ENCODE measurements at places on chromosomes 2 and 18.

GRCh38 chr2:70094978-70095719, 7.9 kb downstream of the PCBP1 start:
- peak; percentile 81 for DNase-seq

DNA sequence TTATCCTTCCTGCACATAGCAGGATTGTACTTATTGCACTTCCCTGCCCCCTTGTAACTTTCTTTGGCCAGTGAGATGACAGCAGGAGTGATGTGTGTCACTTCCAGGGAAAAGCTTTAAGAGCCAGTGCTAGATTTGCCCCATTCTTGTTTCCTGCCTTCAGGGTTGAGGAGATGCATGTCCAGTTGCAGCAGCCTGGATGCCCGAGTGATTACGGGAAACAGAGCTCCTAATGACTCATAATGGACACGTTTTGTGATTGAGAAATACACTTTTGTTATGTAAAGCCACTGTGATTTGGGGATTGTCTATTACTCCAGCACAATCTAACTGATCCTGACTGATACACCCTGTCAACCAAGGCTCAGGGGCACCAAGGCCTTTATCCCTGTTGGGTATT, 5.0 kb upstream of the TET3 start:
- DNase-seq, result no peak

GRCh38 chr2:45401431-45401922, 209.6 kb downstream of the SRBD1 start:
- DNase-seq, result no peak

GRCh38 chr2:96345438-96345837, 9.9 kb downstream of the NCAPH start:
- DNase-seq, result no peak

DNA sequence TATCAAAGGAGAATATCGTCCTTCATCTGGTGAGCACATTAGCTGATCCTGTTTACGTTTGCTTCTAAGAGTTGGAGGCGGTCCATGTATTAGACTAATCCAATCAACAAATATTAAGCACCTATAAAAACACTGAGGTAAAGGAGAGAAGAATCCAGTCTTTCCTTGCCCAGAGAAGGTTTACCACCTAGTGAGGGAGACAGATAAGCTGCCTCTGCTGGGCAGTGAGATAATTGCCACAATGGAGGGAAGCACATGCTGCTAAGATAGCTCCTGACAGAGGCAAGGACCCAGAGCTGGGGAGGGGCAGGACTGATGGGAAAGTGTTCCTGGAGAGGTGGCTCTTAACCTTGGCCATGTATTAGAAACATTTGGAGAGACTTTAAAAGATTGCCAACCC, 36.7 kb upstream of the ST8SIA5 start:
- DNase-seq, result peak; percentile 44

DNA sequence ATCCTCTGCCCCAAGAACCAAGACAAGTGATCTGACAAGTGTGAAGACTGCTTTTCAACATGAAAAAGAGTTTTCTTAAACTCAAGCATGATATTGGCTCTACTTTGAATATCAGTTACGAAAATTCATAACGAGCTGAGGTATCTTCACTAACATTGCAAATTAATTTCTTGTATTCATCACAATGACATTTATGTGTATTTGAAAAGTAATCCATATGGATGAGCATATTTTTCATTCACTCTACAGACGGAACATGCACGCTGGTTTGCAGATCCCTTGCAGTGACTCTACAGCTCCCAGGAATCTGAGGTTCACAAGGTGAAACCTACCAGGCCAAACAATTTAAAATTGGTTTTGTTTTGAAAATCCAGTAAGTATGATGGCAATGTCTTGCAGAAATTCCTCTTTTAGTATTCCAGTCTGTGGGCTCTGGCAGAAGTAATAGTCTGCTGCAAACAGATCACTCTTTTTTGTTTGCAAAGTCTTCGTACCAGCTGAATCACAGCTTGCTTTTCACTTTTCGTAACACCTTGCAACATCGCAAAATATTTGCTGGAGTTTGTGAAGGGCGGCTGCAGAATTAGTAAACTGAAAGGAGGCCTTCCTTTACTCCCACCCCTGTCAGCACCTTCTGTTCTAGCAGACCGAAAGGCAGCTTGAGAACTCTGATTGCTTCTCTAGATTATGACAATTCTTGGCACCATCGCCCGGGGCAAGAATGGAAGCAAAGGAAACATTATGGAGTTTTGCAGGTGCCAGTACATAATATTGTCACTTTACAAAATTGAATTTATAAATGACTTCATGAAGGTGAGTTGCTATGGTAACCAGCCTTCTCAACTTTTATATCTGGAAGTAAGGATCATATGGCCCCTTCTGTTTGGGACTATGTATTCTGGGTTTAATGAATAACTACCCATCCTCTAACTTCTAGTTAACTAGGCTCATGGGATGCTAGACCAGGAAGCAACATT, 168.7 kb downstream of the TMEM247 start:
- peak; percentile 50 for DNase-seq

DNA sequence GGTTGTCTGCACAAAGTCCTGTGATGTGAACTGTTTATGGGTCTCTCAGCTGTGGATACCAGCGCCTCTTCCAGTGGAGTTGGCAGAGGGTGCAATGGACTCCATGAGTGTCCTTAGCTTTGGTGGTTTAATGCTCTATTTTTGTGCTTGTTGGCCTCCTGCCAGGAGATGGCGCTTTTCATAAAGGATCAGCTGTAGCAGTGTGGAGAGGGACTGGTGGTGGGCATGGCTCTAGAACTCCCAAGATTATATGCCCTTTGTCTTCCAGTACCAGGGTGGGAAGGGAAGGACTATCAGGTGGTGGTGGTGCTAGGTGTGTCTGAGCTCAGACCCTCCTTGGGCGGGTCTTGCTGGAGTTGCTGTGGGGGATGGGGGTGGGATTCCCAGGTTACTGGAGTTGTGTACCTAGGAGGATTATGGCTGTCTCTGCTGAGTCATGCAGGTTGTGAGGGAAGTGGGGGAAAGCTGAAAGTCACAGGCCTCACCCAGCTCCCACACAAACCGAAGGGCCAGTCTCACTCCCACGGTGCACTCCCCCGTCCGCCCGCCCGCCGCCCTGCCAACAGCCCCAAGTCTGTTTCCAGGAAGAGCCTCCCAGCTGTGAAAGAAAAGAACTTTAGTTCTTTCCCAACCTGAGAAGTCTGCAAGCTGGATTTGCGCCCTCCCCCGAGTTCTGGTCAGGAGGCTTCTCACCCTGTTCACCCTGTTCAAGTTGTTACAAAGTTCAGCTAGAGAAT, 108.1 kb downstream of the MARCO start:
- peak; percentile 10 for DNase-seq

GRCh38 chr2:62408241-62408677, 97.7 kb downstream of the TMEM17 start:
- DNase-seq, result no peak

DNA sequence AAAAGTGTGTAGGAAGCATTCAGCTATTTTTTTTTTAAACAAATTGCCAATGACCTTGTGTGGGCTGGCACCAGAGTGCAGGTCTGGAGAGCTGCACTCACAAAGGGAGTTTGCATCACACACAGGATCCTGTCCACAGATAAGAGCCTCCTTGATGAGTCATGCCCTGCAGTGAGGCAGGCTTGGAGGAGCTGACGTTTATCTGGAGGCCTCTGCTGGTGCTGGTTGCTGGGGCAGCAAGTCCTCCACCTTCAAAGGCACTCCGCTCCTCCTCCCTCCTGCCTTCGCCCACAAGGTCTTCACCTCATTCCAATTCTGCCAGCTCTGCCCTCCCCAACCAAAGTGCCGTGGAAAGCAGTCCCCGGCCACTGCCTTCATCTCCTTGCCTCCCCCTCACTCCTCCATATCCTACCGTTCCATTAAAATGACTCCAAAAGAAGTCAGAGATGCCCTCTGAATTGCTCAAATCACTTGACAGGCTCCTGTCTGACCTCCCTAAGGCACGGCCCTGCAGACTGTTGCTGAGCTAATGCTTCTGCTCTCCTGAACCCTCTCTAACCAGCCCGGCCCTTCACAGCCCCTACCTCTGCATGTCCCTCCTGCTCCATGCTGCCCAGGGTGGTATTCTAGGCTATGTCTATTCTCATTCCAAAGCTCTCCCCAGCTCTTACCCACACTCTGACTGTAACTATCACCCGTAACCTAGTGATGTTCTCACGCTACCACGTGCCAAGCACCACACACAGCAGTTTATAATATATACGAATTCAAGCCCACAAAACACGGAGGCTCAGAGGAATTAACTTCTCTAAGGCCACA, 30.9 kb downstream of the LONRF2 start:
- DNase-seq, result peak; percentile 100

- DNase-seq, result no peak
Observed at GRCh38 chr2:22485486-22485885, 899.5 kb upstream of the KLHL29 start.

DNA sequence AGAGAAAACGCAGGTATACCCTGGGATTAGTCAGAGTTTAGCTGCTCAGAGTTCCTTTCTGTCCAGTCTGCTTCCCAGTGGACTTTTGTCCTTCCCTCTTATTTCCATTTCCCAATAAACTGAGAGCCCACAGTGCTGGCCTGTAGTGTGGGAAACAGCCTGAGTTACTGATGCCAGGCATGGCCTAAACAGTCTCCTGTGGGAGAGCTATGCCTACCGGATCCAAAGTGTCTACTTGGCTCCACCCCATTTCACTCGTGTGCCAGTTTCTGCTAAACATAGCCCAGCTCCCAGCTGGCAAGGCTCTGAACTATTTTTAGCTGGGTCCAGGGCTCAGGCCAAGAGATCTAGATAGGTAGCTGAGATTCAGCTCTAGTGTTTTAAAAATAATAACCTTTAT, 15.6 kb upstream of the PPP1CB start:
- peak; percentile 48 for DNase-seq

GRCh38 chr18:59672235-59672711, 24.9 kb downstream of the CCBE1 start:
- DNase-seq, result peak; percentile 19

DNA sequence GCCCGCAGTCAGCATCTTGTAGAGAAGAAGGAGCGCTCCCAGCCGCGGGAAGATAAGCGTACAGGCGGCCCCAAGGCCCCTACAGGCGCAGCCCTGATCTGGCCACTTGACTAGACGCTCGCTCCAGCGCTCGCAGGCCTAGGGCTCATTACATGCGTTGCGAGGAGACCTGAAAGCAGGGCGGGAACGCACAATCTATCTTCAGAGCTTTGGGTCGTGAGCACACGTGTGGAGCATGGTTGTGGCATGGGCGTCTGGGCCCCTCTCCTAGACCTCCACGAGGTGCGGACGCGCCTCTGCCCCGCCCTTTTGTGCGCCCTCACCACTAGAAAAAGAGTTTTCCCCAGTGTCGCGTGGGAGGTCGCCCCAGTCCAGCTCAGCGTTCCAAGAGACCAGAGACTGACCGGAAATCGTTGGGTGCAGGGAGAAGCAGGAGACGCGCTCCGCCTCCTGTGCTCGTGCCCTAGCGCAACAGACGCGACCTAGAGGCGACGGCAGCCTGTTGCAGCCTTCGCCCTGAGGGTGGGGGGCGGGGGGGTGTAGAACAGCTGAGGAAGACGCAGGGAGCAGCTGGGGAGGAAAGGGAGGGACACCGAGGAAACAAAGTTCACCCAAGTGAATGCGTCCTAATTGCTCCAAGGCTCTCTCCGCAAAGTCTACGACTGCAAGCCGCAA, 12.6 kb downstream of the NR4A2 start:
- DNase-seq, result peak; percentile 94

DNA sequence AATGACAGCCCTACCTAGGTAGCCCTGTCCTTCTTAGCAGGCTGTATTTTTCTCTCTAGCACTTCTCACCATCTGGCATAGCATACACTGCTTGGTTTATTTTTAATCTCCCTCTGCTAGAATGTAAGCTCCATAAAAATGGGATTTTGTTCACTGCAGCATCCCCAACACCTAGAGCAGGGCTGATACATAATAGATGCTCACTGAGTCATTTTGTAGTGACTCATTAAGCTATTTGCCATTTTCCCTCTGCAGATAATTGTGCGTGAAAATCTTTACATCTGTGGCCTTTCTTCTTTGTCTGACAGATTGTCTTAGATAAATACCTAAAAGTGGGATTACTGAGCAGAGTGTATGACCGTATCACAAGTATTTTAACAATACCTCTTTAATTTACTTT, 82.5 kb downstream of the CERS6 start:
- no peak for DNase-seq

DNA sequence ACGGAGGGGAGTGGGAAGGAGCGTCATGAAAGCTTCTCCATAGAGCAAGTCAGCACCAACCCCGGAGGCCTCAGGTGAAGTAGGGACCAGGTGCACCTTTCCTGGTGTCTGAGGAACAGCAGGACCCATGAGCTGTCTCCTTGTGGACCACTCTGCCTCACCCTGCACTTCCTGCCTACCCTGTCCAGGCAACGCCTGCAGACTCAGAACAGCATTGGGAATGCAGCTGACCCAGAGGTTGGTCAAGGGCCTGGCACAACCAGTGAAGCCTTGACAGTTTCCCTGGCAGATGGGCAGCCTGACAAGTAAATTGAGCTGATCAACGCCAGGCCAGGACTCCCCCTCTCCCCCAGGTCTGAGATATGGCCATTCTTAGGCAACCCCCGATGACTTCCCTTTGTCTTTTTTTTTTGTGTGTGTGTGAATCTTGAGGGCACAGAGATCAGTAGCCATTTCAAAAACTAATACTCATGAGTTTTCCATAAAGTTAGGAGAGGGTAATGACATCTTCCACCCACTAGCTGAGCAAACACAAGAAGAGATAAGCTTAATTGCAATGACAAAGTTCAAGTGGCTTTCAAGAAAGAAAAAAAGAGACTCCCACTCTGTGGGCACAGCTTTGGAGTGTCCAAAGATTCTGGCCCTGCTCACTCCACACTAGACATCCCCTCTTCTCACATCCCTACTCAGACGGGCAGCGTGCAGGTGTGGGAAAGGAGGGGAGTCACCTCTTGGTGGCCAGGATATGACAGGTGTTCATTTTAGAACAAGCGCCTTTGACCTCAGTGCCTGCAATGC, 3.5 kb upstream of the FABP1 start:
- peak; percentile 23 for DNase-seq

GRCh38 chr2:10486601-10487079, 38.5 kb upstream of the ODC1 start:
- peak; percentile 56 for DNase-seq

DNA sequence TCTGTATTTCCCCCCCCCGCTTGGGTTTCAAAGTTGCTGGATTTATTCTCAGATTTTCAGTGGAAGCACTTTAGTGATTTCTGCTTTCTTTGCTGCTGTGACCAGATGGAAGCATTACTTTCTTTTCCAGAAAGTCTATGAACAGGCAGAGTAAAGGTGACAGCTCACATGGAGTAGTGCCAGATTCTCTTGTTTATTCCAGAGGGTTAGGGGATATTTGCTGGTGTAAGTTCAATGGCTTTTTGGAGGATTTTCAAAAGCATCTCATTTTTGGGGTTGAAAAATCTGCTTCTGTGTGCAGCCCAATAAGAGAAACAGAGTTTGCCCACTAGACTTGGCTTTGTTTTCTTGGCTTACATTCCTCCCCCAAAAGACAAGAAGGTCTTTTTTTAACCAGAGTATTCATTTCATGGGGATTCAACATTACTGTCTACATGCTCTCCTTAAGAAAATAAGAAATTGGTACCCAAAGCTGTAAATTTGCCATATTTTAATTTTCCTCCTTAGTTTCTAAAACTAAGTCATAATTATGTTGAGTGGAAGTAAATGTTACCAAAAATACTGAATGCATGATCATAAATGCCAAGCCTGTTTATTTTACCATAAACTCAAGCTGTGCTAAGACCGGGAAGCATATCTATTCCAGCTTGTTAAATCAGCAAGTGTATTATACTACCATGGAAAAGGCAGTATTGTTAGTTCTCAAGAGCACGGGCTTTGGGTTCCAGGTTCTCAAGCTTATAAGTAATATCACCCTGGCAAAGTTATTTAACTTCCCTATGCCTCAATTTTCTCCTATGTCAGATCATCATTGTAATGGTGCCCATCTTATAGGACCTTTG, 557.2 kb downstream of the CPS1 start:
- no peak for DNase-seq
